Type B pancreatic cell (in vitro differentiated cells): ENCODE measurements at places on chromosomes 1 and 21. TPM values are rescaled to one million over a fixed set of nuclear protein-coding genes. Genes with fewer than 3 reads are reported as not detected.
A peak's percentile ranks its signal among the peaks of the same experiment; 100 is the strongest.

DNA sequence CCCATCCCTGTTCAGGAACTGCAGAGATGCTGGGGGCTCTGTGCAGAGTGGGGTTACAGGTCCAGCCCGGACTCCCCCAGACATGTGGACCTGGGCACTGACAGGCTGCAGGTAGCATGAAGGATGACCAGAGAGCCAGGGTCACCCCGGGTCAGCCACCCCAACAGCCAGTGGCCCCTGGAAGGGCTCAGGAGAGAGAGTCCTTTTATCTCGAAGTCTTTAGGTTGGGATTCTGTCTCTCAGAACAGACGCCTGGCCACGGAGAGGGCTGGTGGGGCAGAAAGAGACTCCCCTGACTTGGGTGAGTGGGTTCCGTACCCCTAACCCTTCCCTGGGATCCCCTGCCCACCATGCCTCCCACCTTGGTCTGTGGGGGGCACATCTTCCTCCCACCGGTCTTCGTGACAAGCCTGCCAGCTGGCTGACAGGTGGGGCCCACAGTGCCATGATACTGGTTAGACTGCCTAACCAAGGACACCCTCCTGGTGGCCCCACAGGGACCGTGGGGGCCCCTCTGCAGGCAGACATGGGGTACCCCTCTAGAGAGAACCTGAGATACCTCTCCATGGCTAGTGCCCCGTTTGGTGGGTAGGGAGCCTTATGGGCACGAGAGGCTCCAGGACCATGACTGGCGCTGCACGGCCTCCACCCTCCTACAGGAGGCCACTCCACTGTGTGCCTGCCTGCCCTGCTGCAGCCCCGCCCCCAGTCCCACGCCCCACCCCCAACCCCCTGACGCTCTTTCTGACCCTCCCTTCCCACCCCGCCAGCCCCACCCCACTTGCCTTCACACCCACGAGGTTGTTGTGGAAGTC, 24.2 kb downstream of the WNT9A start:
- no peaks in the 10 kb centered on the region for H3K36me3 ChIP-seq
- H3K4me3 ChIP-seq, result no peak overlapping the region
- H3K27ac ChIP-seq, result no peak overlapping the region

DNA sequence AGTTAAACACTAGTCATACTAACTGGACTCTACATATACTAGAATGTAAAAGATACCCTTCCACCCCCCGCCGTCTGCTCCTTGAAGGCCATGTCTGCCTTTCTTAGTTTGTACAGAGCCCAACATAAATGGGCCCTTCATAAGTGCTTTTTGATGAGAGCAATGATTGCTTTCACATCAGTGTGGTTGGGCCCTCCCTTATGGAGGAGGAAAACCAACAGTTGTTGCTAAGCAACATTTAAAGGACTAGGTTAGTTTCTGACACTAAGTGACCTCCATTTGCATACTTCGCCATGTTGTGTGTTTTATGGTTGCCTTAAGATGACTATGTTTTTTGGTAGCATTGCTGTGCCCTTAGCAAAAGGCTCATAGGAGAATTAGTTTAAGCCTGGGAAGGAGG, 182.0 kb upstream of the SGIP1 start:
- H3K27me3 ChIP-seq, result peaks cover 15% of the 10 kb centered on the region
- no peak overlapping the region for H3K4me3 ChIP-seq
- DNase-seq, result no peak
- H3K4me1 ChIP-seq, result peaks cover 39% of the 10 kb centered on the region
- no peaks in the 10 kb centered on the region for H3K36me3 ChIP-seq

GRCh38 chr1:55073187-55073916, 34.0 kb downstream of the PCSK9 start:
- H3K27ac ChIP-seq, result no peak overlapping the region
- H3K27me3 ChIP-seq, result no peaks in the 10 kb centered on the region

GRCh38 chr1:25447547-25447946, 16.9 kb downstream of the MACO1 start:
- peaks cover 22% of the 10 kb centered on the region for H3K36me3 ChIP-seq
- no peaks in the 10 kb centered on the region for H3K27me3 ChIP-seq
- no peak for DNase-seq
- no peak overlapping the region for H3K27ac ChIP-seq
- H3K4me1 ChIP-seq, result peaks cover 23% of the 10 kb centered on the region
- no peak overlapping the region for H3K4me3 ChIP-seq

DNA sequence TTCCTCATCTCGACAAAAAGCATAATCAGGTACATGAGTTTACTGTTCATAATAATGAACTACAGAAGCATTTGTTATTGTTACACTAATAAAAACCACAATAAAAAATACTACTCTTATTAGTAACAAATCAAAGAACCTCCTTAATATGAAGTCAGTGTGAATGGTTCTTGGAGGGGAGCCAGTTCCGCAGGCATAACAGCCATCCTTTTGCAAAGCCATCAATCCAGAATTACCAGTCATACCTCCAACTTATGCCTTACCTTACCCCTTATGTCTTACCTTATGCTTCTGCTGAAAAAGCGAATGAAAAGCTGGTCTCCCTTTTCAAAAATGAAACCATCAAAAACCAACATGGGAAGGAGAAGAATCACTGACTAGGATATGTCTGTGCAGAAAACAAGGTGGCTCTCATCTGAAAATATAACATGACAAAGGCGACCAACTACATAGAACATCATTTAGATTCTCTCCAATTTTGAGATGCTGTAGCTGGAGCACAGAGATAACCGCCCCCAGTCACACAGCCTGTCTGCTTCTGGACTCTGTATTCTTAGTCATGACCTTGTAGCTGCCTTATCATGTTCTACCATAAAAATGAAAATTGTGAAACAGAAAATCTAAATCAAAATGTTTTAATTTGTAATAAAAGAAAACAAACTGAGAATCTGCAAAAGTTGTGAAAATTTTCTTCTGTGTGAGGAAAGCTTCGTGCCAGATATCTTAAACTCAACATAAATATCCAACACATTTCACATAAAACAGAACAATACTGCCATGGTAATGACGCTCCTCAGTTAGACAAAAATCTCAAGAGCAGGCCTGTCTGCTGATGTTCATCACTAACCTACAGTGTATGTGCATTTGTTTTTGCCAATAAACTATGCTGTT, 438.2 kb downstream of the SMYD3 start:
- H3K36me3 ChIP-seq, result no peaks in the 10 kb centered on the region
- no peak overlapping the region for H3K27ac ChIP-seq
- no peak for DNase-seq
- H3K27me3 ChIP-seq, result no peaks in the 10 kb centered on the region
- peaks cover 22% of the 10 kb centered on the region for H3K4me1 ChIP-seq

- peak overlapping the region; percentile 82 for H3K27ac ChIP-seq
- H3K27me3 ChIP-seq, result peaks cover 4% of the 10 kb centered on the region
- DNase-seq, result no peak
- peaks cover 50% of the 10 kb centered on the region for H3K4me1 ChIP-seq
- no peaks in the 10 kb centered on the region for H3K36me3 ChIP-seq
Measured at GRCh38 chr1:205354259-205355074, 2.3 kb downstream of the KLHDC8A start.

- peaks cover 14% of the 10 kb centered on the region for H3K4me1 ChIP-seq
- peak overlapping the region; percentile 94 for H3K4me3 ChIP-seq
- H3K27ac ChIP-seq, result peak overlapping the region; percentile 6
- no peak for DNase-seq
- no peaks in the 10 kb centered on the region for H3K27me3 ChIP-seq
- H3K36me3 ChIP-seq, result peaks cover 6% of the 10 kb centered on the region
Measured at GRCh38 chr1:109089242-109090015, 1.1 kb upstream of the TMEM167B start.

DNA sequence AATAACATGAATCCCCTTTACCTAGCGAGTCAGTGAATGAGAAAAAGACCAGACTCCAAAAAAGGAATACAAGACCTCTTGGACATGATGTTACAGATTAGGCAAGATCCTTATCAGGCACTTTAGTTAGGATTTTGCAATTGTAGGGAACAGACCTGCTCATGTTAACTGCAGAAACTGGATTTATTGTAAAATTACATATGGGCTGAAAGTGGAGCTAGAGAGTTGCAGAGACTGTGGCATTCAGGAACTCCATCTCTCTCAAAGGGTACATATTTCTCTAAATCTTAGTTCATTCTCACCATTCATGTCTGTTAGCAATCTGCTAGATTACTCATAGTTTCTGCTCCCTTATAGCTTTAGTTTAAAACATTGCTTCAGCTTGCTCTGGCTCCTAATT, 142.2 kb downstream of the PAPPA2 start:
- no peaks in the 10 kb centered on the region for H3K36me3 ChIP-seq
- peaks cover 20% of the 10 kb centered on the region for H3K4me1 ChIP-seq
- no peaks in the 10 kb centered on the region for H3K27me3 ChIP-seq
- H3K27ac ChIP-seq, result no peak overlapping the region
- DNase-seq, result no peak

DNA sequence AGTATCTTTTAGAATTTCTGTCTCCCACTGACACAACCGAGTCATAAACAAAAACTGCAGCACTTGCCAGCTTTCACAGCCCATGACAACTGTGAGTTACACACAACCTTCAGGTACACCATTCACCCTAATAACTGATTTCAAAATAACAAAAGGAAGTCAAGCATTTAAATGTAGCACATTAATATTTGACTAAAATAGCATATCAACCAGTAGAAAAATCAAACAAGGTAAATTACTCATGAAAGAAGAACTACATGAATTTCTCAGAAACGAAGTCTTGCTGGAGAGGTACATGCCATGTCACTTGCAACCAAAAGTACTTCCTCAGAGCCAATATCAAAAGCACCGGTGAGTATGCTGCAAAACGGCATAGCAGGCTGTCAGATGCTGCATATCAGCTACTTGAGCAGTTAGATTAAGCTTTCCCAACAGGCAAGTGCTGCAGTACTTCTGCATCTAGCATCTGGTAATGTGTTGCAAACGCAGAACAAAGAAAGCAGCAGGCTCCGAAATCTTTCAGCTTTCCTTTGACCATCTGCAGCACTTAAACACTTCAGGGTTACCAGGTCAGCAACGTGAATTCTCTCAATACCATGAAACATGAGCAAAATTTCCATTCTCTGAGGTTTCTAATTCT, 223.2 kb downstream of the SMYD3 start:
- no peaks in the 10 kb centered on the region for H3K27me3 ChIP-seq
- no peak for DNase-seq
- H3K27ac ChIP-seq, result no peak overlapping the region
- H3K36me3 ChIP-seq, result no peaks in the 10 kb centered on the region
- no peak overlapping the region for H3K4me3 ChIP-seq

DNA sequence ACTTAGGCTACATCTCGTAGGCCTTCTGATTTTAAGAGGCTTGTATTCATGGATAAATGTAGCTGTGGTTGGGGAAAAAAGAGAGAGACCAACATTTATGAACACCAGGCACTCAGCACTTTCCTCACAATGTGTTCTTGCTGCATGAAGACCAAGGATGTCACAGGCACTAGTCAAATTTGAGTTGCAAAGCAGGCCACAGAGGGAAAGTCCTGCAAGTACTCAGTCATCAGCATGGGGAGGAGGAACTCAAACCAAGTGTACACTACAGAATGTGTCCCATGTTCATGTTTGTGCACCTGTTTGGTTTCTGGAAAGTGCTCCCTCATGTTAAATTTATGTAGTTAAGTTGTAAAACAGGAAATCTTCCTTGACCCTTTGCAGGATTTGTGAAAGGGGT, 8.7 kb upstream of the MAP3K7CL start:
- no peak for DNase-seq
- peaks cover 4% of the 10 kb centered on the region for H3K4me1 ChIP-seq
- H3K36me3 ChIP-seq, result no peaks in the 10 kb centered on the region
- H3K27ac ChIP-seq, result no peak overlapping the region
- H3K4me3 ChIP-seq, result no peak overlapping the region

DNA sequence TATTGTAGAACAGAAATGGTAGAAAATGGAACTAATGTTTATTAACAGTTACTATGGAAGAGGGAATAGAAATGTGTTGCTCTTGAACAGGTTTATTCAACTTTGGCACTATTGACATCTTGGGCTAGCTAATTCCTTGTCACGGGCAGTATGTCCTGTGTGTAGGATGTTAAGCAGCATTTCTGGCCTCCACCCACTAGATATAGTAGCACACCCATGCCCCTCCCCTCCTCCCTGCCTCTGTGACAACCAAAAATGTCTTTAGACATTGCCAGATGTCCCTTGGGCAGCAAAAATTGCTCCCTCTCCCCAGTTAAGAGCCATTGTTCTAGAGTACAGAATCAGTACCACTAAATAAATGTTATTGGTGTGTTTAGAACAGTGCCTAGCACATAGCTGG, 91.4 kb upstream of the TPTE start:
- no peak overlapping the region for H3K27ac ChIP-seq
- H3K36me3 ChIP-seq, result no peaks in the 10 kb centered on the region
- no peaks in the 10 kb centered on the region for H3K27me3 ChIP-seq
- no peak for DNase-seq

- peak overlapping the region; percentile 99 for H3K27ac ChIP-seq
- no peaks in the 10 kb centered on the region for H3K27me3 ChIP-seq
- H3K4me1 ChIP-seq, result peaks cover 34% of the 10 kb centered on the region
- no peaks in the 10 kb centered on the region for H3K36me3 ChIP-seq
- H3K4me3 ChIP-seq, result peak overlapping the region; percentile 73
Measured at GRCh38 chr1:16173447-16174260, 17.8 kb upstream of the EPHA2 start.

DNA sequence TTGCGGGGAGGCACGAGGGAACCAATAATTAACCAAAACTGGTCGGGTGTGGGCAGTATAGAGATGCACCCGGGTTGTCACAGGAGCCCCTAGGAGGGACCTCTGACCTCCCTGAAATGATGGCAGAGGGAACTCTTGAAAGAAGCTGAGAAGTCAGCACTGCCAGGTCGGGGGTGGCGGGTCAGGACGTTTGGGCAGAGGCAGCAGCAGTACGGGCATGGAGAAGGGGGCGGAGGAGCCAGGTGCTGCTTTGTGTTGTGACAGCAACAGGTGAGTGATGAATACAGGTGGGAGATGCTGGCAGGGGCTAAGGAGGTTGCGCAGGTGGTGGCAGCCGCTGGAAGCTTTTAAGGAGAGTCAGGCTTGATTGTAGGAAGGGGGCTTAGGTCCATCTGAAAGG, 11.7 kb downstream of the TNFRSF1B start:
- no peaks in the 10 kb centered on the region for H3K36me3 ChIP-seq
- H3K4me3 ChIP-seq, result no peak overlapping the region
- H3K4me1 ChIP-seq, result peaks cover 19% of the 10 kb centered on the region

DNA sequence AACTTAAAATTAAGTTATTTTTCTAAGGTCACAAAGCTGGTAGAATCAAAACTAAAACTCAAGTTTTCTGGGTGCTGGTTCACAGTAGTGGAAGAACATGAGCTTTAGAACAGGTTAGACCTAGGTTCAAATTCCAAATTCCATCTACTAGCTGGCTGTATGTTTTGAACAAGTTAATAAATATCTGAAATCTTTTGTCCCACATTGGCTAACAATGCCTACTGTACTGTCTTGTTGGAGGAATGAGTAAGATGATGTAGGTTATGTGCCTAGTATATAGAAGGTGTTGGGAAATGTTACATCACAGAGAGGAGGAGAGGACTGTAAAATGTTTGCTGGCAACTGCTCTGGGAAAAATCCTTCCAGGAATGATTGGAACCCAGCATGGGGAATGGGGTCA, 14.0 kb upstream of the CD247 start:
- H3K4me1 ChIP-seq, result peaks cover 5% of the 10 kb centered on the region
- no peak overlapping the region for H3K4me3 ChIP-seq
- H3K27ac ChIP-seq, result peak overlapping the region; percentile 15
- no peaks in the 10 kb centered on the region for H3K27me3 ChIP-seq
- H3K36me3 ChIP-seq, result no peaks in the 10 kb centered on the region

SPRR2E gene
- not detected in 2 replicates for total RNA-seq

MYBPHL gene
- total RNA-seq, result 0.48 and 0.60 TPM in 2 replicates

FHAD1 gene
- total RNA-seq, result 0.93 and 3.8 TPM in 2 replicates

KPNA6 gene
- 76.2 and 85.1 TPM in 2 replicates for total RNA-seq

OR2T35 gene
- not detected in 2 replicates for total RNA-seq

OR2AK2 gene
- not detected in 2 replicates for total RNA-seq
